ENCODE measurements at places on chromosomes 16 and 17.
A peak's percentile ranks its signal among the peaks of the same experiment; 100 is the strongest.

DNA sequence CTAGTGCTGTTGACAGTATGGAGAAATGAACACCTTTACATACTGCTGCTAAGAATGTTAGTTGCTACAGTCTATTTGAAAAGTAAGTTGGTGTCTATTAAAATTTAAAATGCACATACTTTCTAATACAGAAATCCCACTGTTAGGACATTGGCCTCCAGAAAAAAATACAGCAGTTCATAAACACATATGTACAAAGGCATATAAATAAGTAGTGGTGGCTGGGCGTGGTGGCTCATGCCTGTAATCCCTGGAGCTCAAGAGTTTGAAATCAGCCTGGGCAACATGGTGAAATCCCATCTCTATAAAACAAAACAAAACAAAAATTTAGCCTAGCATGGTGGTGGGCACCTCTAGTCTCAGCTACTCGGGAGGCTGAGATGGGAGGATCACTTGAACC lies 13.1 kb downstream of the DCAF7 start:
- DNase-seq: no peak

DNA sequence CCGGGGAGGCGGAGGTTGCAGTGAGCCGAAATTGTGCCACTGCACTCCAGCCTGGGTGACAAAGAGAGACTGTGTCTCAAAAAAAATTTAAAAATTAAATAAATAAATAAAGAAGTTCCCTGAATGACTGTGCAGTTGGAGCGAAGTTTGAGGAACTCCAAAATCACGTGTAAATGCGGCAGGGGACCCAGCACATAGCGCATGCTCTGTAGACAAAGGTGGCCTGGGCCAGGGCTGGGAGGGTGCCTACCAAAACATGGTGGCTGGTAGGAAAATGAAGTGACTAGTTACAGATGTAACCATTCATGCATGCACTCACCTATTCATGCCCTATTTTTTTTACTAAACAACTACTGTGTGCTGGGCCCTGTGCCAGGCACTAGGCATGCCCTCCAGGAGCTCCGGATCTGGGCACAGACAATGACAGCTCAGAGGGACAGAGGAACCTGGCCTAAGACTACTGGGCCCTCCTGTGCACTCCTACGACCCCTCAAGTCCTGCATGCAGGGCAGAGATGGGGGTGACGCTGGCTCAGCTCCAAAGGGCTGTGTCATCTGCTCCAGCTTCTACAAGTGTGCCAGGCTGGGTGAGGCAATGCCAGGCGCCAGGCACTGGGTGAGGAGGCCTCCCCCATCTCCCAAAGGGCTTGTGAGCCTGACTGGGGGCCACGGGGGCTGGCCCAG lies 65.3 kb downstream of the RMI2 start:
- no peak for DNase-seq

GRCh38 chr16:17283016-17283415 lies 187.7 kb downstream of the XYLT1 start:
- no peak for DNase-seq

DNA sequence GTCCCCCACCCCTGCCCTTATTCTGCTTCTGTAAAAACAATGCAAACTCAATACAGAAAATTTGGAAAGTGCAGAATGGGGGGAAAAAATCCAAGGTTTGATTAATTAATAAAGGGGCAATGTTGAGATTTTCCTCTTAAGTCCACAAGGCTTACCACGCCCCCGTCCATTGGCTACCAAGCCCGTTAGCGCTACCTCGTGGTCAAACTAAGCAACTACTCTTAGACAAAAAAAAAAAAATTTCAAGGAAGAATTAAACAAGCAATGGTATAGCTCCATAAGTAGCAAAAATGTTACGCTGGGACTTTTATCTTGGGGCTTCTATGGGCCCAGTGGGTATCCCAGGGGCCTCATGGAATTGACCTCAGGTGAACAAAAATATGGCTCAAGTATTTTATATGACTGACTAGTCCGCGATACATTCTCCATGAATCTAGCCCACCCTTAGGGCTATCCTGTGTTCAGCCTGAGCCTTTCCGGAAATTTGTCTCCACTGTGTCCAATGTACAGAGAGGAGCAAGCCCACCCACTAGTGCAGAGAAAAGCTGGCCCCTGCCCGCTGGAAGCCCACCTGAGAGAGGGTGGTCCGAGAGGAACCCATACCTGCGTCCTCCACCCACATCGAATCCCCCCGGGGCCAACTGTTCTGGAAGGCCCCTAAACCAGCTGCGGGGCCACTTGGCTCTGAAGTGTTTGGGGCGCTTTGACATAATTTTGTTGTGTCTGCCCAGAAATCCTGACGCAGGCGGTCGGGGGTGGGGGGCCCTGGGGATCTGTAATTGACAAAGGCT lies 19.1 kb upstream of the TEX2 start:
- DNase-seq: peak; percentile 48

- DNase-seq: no peak
Observed at GRCh38 chr16:2031081-2031577, 4.4 kb downstream of the NHERF2 start.

- DNase-seq: no peak
Observed at GRCh38 chr17:70563281-70563820, 394.0 kb downstream of the KCNJ2 start.

GRCh38 chr16:79809376-79809775 lies 208.8 kb upstream of the MAF start:
- no peak for DNase-seq

- DNase-seq: no peak
Observed at GRCh38 chr17:80146121-80147034, 550 bp downstream of the EIF4A3 start.

Data from activated CD4-positive, alpha-beta T cell treated with anti-CD3 and anti-CD28 coated beads, Interleukin-2, amount 50 U/mL, for 48 hours (primary cell).